ENCODE measurements at places on chromosomes 16 and 17.
A peak's percentile ranks its signal among the peaks of the same experiment; 100 is the strongest.

DNA sequence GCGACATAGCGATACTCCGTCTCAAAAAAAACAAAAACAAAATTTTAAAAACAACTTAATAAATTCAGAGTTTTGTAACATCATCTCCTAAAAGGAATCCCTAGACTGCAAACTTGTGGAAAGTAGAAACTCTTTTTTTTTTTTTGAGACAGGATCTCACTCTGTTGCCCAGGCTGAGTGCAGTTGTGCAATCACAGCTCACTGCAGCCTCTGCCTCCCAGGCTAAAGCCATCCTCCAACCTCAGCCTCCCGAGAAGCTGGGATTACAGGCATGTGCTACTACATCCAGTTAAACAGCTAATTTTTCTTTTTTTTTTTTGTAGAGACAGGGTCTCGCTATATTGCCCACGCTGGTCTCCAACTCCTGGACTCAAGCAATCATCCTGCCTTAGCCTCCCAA, 19.7 kb downstream of the EZH1 start:
- DNase-seq, result no peak

GRCh38 chr17:50605429-50605828, 29.3 kb upstream of the ABCC3 start:
- no peak for DNase-seq

DNA sequence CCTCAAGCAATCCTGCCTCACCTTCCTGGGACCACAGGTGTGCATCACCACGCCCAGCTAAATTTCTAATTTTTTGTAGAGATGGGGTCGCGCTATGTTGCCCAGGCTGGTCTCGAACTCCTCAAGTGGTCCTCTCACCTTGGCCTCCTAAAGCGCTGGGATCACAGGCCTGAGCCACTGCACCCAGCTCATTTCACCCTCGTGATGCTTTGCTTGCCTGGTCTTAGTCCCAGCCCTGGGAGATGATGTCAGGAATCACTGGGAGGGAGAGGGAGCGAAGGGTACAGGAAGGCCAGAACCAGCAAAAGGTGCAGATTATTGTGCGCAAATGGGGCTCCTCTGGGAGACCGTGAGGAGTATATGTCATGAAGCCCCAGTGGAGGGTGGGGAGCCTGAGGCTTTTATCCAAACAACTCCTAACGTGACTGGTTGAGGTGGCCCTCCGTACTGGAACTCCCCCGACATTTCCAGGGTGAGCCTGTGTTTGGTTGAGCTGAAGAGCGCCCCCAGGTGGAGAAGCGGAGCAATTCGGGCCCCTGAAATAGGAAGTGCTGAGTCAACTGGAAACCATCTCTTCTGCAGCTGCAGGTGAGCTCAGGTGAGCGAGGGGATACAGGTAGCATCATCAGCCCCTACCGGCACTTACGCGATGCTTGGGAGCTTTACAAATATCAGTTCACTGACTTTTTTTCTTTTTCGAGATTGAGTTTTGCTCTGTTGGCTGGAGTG, 41.2 kb upstream of the HAPSTR1 start:
- peak; percentile 78 for DNase-seq

GRCh38 chr16:86702824-86703588, 124.7 kb downstream of the FOXL1 start:
- DNase-seq, result no peak

GRCh38 chr17:81385320-81386111, 9.7 kb upstream of the BAHCC1 start:
- DNase-seq, result no peak

DNA sequence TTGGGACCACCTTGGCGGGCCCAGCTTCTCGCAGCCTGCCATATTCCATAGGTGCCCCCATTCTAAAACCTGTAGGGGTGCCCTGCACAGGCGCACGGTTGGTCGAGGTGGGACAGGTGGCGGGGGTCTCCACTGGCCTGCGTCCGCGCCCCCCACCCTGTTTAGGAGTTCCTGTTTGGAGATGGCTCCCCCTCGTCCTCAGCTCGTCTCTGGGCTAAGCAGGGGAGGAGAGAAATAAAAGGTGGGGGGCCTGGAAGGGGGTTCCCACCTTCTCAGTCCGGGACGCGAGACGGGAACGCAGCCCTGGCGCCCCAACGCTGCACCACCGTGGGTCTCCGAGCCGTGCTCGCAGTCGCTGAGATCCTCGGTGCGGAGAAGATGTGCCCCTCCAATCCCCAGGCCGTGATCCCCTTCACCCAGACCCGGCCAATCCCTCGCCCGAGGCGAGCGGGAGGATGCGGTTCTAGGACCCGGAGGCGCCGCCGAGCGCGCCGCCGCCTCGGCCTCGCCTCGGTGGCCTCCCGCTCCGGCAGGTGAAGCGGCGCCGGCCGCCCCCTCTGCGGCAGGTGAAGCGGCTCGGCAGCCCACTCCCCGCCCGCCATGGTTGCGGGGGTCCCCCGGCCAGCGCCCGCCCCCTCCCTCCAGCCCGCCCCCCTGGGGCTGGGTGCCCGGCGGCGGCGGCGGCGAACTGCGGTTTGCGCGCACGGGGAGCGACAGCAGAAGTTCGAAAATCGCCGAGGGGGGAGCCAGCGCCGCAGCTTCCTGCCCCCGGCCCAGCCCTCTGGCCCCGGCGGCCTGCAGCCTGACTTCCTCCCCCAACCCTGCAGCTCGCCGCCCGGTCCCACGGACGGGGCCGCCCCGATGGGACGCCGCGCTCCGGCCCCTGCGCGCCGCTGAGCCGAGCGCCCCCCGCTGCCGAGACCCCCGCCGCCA, at the start of gene FMNL1:
FMNL1 (plus strand) TSS at position 805 of the 933 bp plus-strand sequence. CDS start 240 bp downstream, outside the sequence.
- DNase-seq, result no peak

DNA sequence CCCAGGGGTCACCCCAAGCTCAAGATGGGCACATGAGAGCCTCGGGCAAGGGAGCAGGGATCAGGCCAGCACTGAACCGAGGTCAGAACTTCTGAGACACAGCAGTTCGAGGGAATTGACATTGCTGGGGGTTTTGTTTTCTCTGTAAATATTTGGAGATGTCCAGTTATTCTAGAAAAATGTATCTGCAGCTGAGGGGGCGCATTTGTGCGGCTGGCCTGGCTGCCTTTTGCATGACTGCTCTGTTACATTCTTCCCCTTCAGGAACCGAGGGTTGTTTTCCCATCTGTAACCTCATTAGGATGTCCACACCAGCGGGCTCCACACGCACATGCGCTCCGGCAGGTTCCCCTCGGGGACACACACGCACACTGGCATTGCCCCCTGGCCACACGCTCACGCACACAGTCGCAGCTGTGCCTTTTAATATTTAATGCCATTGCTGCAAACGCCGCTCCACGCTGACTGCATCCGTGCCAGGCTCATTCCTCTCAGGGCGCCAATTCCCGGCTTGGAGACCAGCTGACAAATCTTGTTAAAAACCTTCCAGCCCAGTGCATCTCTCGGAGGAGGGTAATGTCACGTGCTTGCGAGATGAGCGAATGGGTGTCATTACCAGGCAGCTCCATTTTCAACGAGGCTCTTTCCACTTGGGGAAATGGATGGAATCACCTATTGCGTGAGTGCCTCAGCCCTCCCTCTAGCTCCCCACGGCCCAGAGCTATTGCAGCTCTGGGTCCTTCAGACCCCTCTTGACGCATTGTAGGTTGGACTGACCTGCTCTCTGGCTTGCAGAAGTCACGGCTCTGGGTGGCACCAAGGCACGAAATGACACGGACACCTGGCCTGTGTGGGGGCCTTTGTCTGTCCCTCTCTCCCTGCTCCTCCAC, 13.1 kb downstream of the CCR7 start:
- DNase-seq, result no peak

- DNase-seq, result no peak
These were observed 505.8 kb upstream of the HSBP1 start for GRCh38 chr16:83301971-83302370.

DNA sequence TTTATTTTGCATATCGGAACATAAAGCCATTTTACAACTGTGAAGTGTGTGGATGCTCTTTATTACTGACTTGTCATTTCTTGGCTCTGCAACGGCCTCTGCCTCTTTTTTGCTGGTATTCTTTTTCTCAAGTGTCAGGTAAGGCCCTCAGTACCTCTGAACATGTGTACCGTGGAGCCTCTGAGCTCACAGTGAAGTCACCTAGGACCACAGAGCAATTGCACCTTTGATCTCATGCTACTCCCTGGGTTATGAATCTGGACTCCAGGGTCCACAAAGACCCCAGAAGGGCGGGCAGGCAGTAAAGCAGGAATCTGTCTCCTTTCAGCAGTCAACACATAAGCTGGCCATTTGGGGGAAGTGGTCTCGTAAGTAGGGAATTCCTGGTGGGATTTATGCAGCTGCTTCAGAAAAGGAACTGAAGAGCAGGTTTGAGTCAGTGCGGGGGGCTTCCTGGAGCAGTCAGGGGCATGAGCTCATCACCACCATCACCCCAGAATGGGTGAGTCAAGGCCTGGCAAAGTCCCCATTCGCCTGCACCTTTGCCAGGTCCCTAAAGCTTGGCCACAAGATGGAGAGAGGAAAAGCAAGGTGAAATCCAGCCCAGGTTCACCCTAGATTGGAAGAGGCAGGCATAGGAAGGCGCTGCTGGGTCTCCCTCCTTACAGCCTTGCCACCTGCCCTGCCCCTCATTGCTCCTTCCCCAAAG, 33.0 kb downstream of the TBX4 start:
- no peak for DNase-seq

- DNase-seq, result peak; percentile 84
These were observed 24.4 kb downstream of the SREBF1 start for GRCh38 chr17:17812211-17813054.

GRCh38 chr16:4370570-4371356, 885 bp upstream of the VASN start:
- no peak for DNase-seq

- no peak for DNase-seq
These were observed 5.4 kb downstream of the OSBPL7 start for GRCh38 chr17:47816111-47816735.

- peak; percentile 33 for DNase-seq
These were observed 107.2 kb upstream of the NACA2 start for GRCh38 chr17:61698244-61698643.

DNA sequence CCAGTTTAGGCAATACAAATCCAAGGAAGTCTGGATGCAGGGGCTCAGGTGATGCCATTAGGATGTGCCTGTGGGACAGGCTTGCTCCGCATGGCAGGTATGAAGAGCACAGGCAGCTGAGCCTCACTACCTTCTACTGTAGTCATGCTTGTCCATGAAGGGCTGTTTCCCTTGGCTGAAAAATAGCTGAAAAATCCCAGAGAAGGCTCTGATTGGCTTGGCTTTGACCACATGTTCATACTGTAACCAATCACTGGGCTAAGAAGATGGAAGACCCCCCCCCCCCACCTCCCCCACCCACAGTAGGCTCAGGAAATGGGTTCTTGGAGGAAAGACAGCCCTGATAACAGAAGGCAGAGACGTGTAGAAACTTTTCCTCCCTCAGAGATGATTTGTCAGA, 66.5 kb upstream of the LGALS9 start:
- no peak for DNase-seq

DNA sequence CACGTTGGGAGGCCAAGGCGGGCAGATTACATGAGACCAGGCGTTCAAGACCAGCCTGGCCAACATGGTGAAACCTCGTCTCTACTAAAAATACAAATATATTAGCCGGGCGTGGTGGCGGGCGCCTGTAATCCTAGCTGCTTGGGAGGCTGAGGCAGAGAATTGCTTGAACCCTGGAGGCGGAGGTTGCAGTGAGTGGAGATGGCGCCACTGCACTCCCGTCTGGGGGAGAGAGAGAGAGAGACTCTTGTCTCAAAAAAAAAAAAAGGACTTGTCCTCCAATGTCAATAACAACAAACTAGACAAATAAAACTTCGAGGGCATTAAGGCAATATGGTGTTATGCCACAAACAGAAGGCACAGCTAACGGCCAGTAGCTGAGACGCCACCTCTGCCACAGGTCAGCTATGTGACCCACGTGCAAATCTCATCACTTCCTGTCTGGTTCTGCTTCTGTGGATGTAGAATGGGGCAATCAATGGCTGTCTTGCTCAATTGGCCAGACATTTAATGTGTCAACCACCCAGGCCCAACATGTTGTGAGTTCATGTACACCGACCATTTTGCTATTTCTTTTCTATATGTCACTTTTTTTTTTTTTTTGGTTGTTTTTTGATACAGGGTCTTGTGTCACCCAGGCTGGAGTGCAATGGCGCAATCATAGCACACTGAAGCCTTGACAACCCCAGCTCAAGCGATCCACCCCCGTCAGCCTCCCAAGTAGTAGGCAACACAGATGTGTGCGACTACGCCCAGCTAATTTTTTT, 834 bp upstream of the TXNDC11 start:
- DNase-seq, result peak; percentile 67

DNA sequence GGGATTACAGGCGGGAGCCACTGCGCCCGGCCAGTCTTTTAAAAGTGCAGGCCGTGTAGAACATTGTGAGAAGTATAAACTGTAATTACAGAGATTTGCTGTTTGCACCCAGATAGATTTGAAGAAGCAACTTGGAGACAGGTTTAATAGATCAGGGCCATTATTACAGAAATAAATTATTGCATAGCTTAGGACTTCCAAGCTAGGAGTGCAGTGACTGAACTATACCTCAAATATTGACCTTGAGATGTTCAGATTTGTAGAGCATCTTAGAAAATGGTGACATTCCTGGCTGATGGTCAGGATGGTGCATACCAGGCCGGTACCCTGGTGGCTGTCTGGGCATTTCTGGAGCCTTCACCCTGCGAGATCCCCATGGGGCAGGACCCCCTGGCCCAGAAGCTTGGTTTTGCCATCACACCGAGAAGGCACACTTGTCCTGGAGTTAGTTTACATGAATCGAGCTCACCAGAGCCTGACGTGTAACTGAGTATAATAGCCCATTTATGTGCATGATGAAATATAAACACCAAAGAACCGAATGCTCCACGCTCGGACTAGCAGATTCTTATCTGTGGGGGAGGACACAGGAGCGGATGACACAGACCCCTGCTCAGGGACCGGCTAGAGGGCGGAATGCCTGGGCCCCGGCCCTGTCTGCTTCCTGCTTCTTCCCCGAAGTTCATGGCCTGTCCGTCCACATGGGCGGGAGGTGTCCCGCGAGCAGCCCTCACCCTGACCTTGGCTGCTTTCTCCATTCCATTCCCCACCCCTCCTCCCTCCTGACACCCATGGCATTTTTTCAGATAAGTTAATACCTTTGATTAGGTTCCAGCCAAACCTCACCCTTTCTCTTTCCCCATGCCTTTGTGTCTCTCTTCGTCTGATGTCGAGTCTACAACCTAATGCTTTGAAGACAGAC, 32.1 kb downstream of the CCDC40 start:
- no peak for DNase-seq

Data from Karpas-422 (cell line).